Glutamatergic neuron (in vitro differentiated cells): ENCODE measurements at places on chromosomes 7 and 10. TPM values are rescaled to one million over a fixed set of nuclear protein-coding genes. Genes with fewer than 3 reads are reported as not detected.

- DNase-seq = no peak
- H3K36me3 ChIP-seq = no peaks in the 10 kb centered on the region
- peaks cover 12% of the 10 kb centered on the region for H3K4me1 ChIP-seq
- peaks cover 2% of the 10 kb centered on the region for H3K27me3 ChIP-seq
- H3K27ac ChIP-seq = no peak overlapping the region
Measured at GRCh38 chr10:48316236-48316635, 9.8 kb downstream of the MAPK8 start.

DHTKD1 gene
- total RNA-seq = 39.6 TPM

DNA sequence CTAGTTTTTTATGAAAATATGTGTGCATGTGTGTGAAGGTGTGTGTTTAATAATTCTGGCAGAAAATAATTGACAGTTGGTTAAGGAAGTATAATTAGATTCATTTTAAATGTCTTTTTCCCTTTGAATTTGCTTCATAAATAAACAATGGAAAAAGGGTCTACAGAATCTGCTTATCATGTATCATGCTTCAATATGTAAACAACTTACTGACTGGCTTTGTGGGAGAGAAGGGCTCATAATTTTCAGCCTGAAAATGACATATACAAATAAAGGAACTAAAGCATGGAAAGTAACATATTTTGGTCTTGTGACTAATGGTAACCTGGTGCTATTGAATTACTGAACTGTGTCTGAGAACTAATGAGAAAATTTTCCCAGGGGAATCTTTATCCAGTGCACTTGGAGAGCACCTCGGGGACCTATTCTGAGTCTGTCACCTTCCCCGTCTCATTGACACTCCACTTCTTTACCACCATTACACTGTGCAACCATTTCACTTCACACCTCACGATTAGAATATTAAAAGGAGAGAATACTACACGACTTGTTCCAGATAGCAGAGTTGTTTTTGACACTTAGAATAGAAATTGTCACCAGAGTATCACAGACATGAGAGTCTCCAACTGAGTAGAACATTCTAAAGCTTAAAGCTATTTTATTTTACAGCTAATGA is 298.6 kb downstream of the TFEC start:
- no peaks in the 10 kb centered on the region for H3K27me3 ChIP-seq
- peak overlapping the region; percentile 40 for H3K4me3 ChIP-seq
- DNase-seq = no peak
- H3K36me3 ChIP-seq = no peaks in the 10 kb centered on the region
- H3K27ac ChIP-seq = peak overlapping the region; percentile 30

DNA sequence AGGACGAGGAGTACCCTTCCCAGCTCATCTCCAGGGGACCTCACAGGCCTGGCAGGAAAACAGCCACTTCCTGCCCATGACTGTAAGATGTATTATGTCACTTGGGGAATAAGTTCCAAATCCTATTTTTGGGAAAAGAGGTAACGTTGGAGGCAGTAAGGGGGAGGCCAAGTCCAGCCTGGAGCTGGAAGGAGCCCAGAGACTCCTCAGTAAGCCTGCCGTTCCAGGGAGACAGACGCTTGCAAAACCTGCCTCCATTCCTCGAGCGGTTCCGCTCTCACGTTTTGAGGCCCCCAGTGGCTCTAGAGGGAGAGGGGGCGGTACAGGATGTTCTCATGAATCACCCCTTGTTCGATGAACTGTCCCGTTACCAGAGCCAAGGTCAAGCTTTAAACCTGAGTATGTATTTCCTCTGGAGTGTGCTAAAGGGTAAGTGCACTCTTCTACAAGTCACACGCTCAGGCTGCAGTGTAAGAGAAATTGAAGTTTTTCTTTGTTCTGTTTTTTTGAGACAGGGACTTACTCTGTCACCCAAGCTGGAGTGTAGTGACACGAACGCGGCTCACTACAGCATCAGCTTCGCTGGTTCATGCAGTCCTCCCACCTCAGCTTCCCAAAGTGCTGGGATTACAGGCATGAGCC is 45.5 kb upstream of the CYTH3 start:
- no peak overlapping the region for H3K27ac ChIP-seq
- H3K4me1 ChIP-seq = no peaks in the 10 kb centered on the region
- no peak for DNase-seq
- H3K36me3 ChIP-seq = no peaks in the 10 kb centered on the region
- H3K4me3 ChIP-seq = no peak overlapping the region

DNA sequence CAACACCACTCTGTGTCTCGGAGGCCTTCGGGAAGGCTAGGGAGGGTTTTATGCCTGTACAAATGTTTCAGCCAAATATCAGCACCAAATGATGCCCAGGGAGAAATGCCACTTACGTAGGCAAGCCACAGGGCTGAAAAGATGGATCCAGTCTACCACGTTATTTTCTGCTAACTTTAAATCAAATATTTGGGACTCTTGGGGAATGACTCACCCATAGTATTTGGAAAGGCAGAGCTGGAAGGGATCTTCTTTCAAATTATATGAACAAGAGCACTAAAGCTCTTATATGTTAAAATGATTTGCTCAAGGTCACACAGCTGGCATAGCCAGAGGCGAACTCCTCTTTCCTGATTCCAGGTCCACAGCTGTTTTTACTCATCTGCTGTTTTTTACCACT is 591.4 kb downstream of the SORCS1 start:
- DNase-seq = no peak
- no peaks in the 10 kb centered on the region for H3K4me1 ChIP-seq
- H3K27me3 ChIP-seq = peaks cover 3% of the 10 kb centered on the region
- H3K4me3 ChIP-seq = no peak overlapping the region
- H3K36me3 ChIP-seq = no peaks in the 10 kb centered on the region

OPN1SW gene
- total RNA-seq = not detected

- H3K36me3 ChIP-seq = no peaks in the 10 kb centered on the region
- H3K27ac ChIP-seq = no peak overlapping the region
- H3K4me1 ChIP-seq = peaks cover 15% of the 10 kb centered on the region
- no peaks in the 10 kb centered on the region for H3K27me3 ChIP-seq
- no peak overlapping the region for H3K4me3 ChIP-seq
- no peak for DNase-seq
Measured at GRCh38 chr7:17928055-17928454, 12.2 kb downstream of the SNX13 start.

DNA sequence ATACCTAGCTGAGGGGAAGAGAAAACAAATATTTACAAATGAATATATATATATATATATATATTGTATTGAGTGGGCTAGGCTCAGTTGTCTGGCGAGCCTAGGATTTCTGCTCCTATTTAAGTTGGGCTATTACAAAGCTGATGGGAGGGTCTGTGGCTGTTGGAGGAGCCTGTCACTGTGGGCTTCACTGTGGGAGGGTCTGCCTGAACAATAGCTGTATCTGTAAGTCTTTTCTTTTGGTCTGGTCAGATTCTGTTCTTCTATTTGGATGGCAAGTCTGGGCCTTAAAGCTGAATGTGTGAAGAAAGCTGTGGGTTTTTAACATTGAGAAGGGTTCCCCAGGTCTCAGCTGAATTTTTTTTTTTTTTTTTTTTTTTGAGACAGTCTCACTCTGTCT is 220.6 kb upstream of the LYZL1 start:
- no peaks in the 10 kb centered on the region for H3K36me3 ChIP-seq
- DNase-seq = no peak
- H3K27ac ChIP-seq = no peak overlapping the region
- H3K4me1 ChIP-seq = no peaks in the 10 kb centered on the region
- H3K4me3 ChIP-seq = no peak overlapping the region

GRCh38 chr7:136324073-136324704 is 347.0 kb upstream of the MTPN start:
- H3K36me3 ChIP-seq = no peaks in the 10 kb centered on the region
- H3K4me3 ChIP-seq = peak overlapping the region; percentile 65
- peak; percentile 22 for DNase-seq
- peaks cover 36% of the 10 kb centered on the region for H3K4me1 ChIP-seq

- no peaks in the 10 kb centered on the region for H3K36me3 ChIP-seq
- peaks cover 15% of the 10 kb centered on the region for H3K4me1 ChIP-seq
- no peak overlapping the region for H3K27ac ChIP-seq
- H3K4me3 ChIP-seq = no peak overlapping the region
Measured at GRCh38 chr7:15199482-15199881, 296.9 kb upstream of the DGKB start.
